Thymus (tissue), 14 donors: ENCODE measurements at places on chromosomes 3 and 15. TPM values are rescaled to one million over a fixed set of nuclear protein-coding genes. Genes with fewer than 3 reads are reported as not detected.

GRCh38 chr3:121624147-121624899 is 31.1 kb downstream of the FBXO40 start:
- H3K27me3 ChIP-seq, result no peaks in the 10 kb centered on the region
- no peak for DNase-seq
- H3K4me3 ChIP-seq, result no peak overlapping the region
- peaks cover 2% of the 10 kb centered on the region for H3K36me3 ChIP-seq

DNA sequence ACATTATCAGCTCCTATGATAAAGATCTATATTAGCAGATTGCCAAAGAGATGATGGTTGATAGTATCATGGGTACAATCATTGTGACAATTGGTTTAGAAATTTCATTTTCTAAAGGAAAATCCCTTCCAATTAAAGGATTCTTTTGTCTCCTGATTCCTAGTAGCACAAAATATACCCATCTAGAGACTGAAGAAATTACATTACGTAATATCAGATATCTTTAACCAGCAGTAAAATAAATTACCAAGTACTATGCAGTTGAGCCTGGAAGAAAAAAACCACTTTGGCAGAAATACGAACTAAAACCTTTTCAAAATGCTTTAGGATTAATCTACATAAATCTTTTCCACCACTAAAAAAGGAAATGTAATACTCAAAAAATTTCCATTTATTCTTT is 35.6 kb upstream of the SHC4 start:
- H3K4me1 ChIP-seq, result no peaks in the 10 kb centered on the region
- DNase-seq, result no peak
- no peak overlapping the region for H3K4me3 ChIP-seq

GRCh38 chr15:81341351-81341750 is 17.4 kb upstream of the STARD5 start:
- H3K4me1 ChIP-seq, result no peaks in the 10 kb centered on the region
- H3K27me3 ChIP-seq, result no peaks in the 10 kb centered on the region
- no peak overlapping the region for H3K27ac ChIP-seq
- no peaks in the 10 kb centered on the region for H3K36me3 ChIP-seq

GRCh38 chr15:39407116-39407515 is 173.8 kb upstream of the THBS1 start:
- no peak overlapping the region for H3K27ac ChIP-seq
- H3K4me1 ChIP-seq, result peaks cover 5% of the 10 kb centered on the region
- no peaks in the 10 kb centered on the region for H3K27me3 ChIP-seq
- H3K36me3 ChIP-seq, result no peaks in the 10 kb centered on the region
- no peak for DNase-seq
- H3K4me3 ChIP-seq, result no peak overlapping the region

- H3K4me1 ChIP-seq, result no peaks in the 10 kb centered on the region
- H3K27me3 ChIP-seq, result no peaks in the 10 kb centered on the region
- H3K27ac ChIP-seq, result no peak overlapping the region
- no peak overlapping the region for H3K4me3 ChIP-seq
- H3K36me3 ChIP-seq, result no peaks in the 10 kb centered on the region
- no peak for DNase-seq
These were observed 41.3 kb downstream of the NMNAT3 start for GRCh38 chr3:139636511-139636910.

GRCh38 chr15:98127586-98127985 is 167.1 kb downstream of the ARRDC4 start:
- H3K4me3 ChIP-seq, result no peak overlapping the region
- no peak for DNase-seq
- H3K27ac ChIP-seq, result no peak overlapping the region
- no peaks in the 10 kb centered on the region for H3K27me3 ChIP-seq

DNA sequence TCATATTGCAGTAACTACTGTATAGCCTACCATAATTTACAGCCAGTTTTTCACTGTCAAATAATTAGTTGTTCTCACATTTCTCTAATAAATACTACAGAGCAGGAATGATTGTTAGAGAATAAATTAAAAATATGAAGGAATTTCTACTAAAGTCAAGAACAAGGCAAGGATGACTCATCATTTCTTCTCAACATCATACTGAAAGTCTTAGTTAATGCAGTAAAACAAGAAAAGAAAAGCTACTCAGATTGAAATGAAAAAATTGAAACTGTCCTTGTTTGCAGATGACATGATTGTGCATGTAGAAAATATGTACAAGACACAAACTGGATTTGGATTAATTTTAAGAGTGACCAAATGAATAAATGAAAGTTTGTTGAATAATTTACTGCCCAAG is 608.2 kb downstream of the NSUN3 start:
- no peaks in the 10 kb centered on the region for H3K27me3 ChIP-seq
- H3K27ac ChIP-seq, result no peak overlapping the region
- no peak overlapping the region for H3K4me3 ChIP-seq
- no peaks in the 10 kb centered on the region for H3K36me3 ChIP-seq
- no peaks in the 10 kb centered on the region for H3K4me1 ChIP-seq
- DNase-seq, result no peak

GRCh38 chr3:15306979-15307359 is 25.4 kb downstream of the SH3BP5 start:
- peaks cover 46% of the 10 kb centered on the region for H3K4me1 ChIP-seq
- no peak overlapping the region for H3K4me3 ChIP-seq
- no peak overlapping the region for H3K27ac ChIP-seq

DNA sequence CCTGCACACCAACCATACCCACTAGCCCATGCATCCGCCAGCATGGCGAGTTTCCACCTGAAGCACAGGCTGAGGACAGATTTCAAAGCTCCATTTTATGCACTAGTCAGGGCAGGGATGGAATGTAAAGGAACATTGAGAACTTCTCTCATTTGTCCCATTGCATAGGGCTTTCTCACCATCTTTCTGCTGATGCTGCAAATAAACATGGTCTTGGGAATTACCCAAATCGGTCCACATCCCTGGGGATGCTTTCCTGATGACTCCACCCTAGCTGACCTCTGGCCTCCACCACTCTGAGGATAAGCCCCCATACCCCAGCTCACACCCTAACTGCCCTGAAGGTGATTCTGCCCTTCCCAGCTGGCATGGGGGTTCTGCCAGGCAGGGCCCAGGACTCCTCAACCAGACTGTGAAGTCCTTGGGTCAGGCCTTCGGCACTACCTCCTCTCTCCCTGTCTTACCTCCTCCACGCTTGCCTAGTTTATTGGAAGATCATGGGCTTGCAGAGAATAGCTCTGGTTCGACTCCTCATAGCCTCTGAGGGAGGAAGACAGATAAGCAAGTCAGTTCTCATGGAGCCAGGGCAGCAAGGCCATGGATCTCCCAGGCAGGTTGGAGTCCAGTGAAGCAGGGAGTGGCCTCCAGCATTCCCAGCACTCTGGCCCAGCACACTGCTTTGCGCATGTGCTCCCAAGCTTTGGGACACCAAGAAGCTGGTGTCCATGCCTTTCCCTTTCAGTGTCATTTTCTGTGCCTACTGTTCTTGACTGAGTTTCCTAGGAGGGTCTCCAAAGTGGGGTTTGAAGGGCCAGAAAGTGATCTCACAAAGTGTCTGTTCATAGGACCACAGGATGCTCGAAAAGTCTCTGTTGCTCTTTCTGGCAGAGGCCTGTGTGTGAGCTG is 27.6 kb upstream of the XYLB start:
- H3K27ac ChIP-seq, result no peak overlapping the region
- no peak overlapping the region for H3K4me3 ChIP-seq
- H3K36me3 ChIP-seq, result no peaks in the 10 kb centered on the region
- no peaks in the 10 kb centered on the region for H3K4me1 ChIP-seq
- no peaks in the 10 kb centered on the region for H3K27me3 ChIP-seq
- DNase-seq, result no peak

- no peak overlapping the region for H3K27ac ChIP-seq
- no peaks in the 10 kb centered on the region for H3K36me3 ChIP-seq
- no peaks in the 10 kb centered on the region for H3K27me3 ChIP-seq
- no peak for DNase-seq
- H3K4me1 ChIP-seq, result no peaks in the 10 kb centered on the region
- H3K4me3 ChIP-seq, result no peak overlapping the region
These were observed 107.3 kb upstream of the IGSF10 start for GRCh38 chr3:151568184-151568583.

DNA sequence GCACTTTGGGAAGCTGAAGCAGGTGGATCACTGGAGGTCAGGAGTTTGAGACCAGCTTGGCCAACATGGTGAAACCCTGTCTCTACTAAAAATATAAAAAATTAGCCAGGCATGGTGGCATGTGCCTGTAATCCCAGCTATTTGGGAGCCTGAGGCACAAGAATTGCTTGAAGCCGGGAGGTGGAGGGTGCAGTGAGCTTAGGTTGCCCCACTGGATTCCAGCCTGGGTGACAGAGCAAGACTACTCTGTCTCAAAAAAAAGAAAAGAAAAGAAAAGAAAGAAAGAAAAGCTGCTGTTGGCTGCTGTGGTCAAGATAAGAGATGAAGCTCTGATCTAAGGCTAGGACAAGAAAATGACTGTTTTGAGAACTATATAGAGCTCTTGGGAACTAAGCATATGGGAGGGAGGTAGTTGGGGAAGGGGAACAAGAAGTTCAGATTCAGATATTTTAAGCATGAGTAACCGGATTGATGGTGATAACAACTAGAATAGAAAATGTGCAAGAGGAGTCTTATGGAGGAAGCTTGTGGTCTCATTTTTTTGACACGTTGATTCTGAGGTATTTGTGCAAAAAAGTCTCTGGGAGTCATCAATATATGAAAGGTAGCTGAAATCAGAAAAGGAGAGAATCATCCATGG is 25.7 kb downstream of the DNAH12 start:
- DNase-seq, result no peak
- no peaks in the 10 kb centered on the region for H3K36me3 ChIP-seq
- H3K27me3 ChIP-seq, result no peaks in the 10 kb centered on the region

GRCh38 chr15:80274996-80275395 is 23.0 kb upstream of the CTXND1 start:
- H3K4me1 ChIP-seq, result no peaks in the 10 kb centered on the region
- H3K4me3 ChIP-seq, result no peak overlapping the region
- H3K27ac ChIP-seq, result no peak overlapping the region
- H3K36me3 ChIP-seq, result no peaks in the 10 kb centered on the region
- no peaks in the 10 kb centered on the region for H3K27me3 ChIP-seq
- no peak for DNase-seq

GRCh38 chr3:114498539-114499370 is 204.9 kb downstream of the TIGIT start:
- H3K4me3 ChIP-seq, result no peak overlapping the region
- H3K27ac ChIP-seq, result no peak overlapping the region
- H3K36me3 ChIP-seq, result no peaks in the 10 kb centered on the region
- H3K4me1 ChIP-seq, result peaks cover 2% of the 10 kb centered on the region
- no peaks in the 10 kb centered on the region for H3K27me3 ChIP-seq

GRCh38 chr3:16124636-16125035 is 49.8 kb upstream of the GALNT15 start:
- no peak overlapping the region for H3K4me3 ChIP-seq
- H3K36me3 ChIP-seq, result no peaks in the 10 kb centered on the region
- DNase-seq, result no peak
- H3K27me3 ChIP-seq, result no peaks in the 10 kb centered on the region

DNA sequence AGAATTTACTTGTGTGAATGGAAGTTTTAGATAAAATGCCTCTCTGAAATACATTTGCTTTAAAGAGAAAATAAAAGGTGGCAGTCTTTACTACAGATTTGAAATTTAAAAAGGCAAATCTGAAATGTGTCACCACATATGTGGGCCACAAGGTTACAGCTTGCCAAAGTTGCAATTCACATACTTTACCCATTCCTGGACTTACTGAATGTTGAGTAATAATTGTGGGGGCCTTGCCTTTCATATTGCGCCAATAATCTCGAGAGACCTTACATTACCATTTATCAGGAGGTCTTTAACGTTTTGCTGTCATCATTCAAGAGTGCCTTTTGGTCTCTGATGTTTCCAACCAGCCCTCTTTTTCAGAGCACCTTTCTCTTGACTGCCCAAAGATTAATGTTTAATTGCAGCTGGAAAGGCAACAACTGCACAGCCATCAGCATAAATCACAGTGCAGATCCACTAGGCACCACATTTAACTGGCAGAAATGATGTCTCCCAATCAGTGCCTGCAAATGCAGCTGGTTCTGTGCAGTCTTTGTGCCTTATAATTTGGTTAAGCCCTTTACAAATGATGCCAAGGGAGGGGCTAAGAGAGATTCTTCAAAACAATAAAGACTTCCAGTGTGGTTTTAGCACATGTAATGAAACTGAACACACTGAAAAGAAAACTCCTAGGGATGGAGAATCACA is 206.8 kb downstream of the MAGI1 start:
- no peak overlapping the region for H3K4me3 ChIP-seq
- H3K27ac ChIP-seq, result no peak overlapping the region
- no peaks in the 10 kb centered on the region for H3K27me3 ChIP-seq
- H3K4me1 ChIP-seq, result no peaks in the 10 kb centered on the region

- no peak for DNase-seq
- no peaks in the 10 kb centered on the region for H3K27me3 ChIP-seq
- no peaks in the 10 kb centered on the region for H3K36me3 ChIP-seq
- no peaks in the 10 kb centered on the region for H3K4me1 ChIP-seq
These were observed 298.6 kb upstream of the ZNF717 start for GRCh38 chr3:76083992-76084391.

DNA sequence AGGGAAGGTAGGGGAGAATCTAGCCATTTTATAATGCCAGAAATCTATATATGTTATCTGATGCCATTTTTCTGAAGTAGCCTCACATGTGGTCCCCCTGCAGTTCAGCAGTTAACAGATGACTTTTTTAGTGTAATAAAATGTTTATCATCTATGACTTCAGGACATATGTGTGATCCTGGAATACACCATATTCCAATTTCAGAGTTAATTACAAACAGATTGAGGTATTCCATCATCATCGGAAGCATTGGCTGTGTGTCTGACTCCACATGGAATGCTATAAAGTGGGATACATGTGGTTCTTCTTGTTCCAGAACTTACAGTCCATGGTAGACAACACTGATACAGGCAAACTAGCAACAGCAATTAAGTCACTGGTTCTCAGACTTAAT is 45.9 kb upstream of the LIMD1 start:
- no peaks in the 10 kb centered on the region for H3K27me3 ChIP-seq
- H3K36me3 ChIP-seq, result peaks cover 13% of the 10 kb centered on the region

DNA sequence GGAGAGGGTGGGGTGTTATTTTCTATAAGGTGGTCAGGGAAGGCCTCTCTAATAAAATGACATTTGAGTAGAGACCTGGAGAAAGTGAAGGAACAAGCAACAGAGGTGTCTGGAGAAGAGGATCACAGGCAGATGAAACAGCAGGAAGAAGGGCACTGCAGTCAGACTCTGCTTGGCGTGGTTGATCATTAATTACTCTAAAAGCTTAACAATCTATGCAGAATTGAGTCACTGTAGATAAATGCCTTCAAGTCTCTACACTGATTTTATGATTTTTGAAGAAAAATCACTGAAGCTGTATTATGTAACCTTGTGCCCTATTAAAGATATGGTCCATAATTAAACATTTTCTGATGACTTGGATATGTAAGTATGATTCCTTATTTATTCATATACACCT is 114.2 kb downstream of the TNIK start:
- no peaks in the 10 kb centered on the region for H3K36me3 ChIP-seq
- no peaks in the 10 kb centered on the region for H3K27me3 ChIP-seq
- no peak overlapping the region for H3K4me3 ChIP-seq
- H3K27ac ChIP-seq, result no peak overlapping the region
- H3K4me1 ChIP-seq, result no peaks in the 10 kb centered on the region

HRG gene
- polyA plus RNA-seq, result 0.02 TPM

CLRN1 gene
- polyA plus RNA-seq, result under 0.01 TPM

DAZL gene
- polyA plus RNA-seq, result 0.16 TPM

HIGD2B gene
- polyA plus RNA-seq, result 0.02 TPM

SLC9C1 gene
- 0.11 TPM for polyA plus RNA-seq

POC1A gene
- 2.6 TPM for polyA plus RNA-seq

WDR72 gene
- 0.21 TPM for polyA plus RNA-seq

ITPKA gene
- polyA plus RNA-seq, result 0.66 TPM

SV2B gene
- polyA plus RNA-seq, result 1.7 TPM

FEM1B gene
- 19.5 TPM for polyA plus RNA-seq
